ENCODE measurements at places on chromosomes 4 and X. TPM values are rescaled to one million over a fixed set of nuclear protein-coding genes. Genes with fewer than 3 reads are reported as not detected.

DNA sequence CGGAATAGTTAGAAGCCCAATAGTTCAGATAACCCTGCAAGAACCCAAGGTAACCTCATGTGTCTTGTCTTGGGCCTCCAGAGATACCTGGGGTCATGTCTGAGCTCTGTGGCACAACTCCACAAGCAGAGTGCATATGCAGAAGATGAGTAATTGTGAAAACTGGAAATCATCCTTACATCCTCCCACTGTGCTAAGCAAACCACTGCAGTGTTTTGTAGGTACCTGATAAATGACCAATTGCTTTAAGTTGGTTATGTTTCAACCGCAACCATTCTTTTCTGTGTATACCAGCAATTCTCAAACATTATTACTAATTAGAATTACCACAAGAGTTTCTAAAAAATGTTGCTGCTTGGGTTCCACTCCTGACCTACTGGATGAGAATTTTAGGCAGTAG, 73.2 kb downstream of the CBLL2 start:
- no peak for DNase-seq

AKAP4 gene
- not detected for total RNA-seq

GRCh38 chr4:10773656-10774055, 89.1 kb upstream of the CLNK start:
- DNase-seq: no peak

GRCh38 chr4:113049421-113050370, at the start of gene ANK2:
Gene ANK2, plus strand, starts transcription at chr4:113049653. Its CDS starts 76 bp downstream, at chr4:113049729.
- DNase-seq: peak; percentile 81

DNA sequence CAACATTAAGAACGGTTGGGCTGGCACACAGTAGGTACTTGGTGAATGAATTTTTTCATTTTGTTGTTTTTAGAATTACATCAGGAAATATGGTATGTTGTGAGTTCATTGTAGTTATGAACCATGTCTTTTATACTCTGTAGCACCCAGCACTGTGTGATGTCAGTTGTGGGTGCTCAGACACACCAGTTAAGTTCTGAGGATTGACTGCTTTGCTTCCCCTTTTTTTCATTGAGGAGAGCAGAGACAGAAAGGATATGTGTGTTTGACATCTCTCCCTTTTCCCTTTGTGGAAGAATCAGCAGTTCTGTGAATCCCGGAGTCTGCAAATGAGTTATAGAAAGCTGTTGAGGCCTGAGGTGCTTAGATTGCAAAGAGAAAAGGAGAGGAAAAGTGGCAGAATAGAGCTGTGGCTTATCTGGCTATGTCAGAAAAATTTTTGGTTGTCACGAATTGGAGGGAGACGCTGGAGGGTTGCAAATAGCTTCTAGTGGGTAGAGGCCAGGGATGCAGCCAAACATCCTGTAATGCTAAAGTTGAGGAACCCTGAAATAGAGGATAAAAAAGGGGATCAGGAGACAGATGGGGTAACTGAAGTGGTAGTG, 13.1 kb downstream of the SMAD1 start:
- no peak for DNase-seq

- no peak for DNase-seq
Observed at GRCh38 chr4:102455750-102456149, 45.4 kb upstream of the NFKB1 start.

- DNase-seq: peak; percentile 22
Observed at GRCh38 chr4:70158576-70158975, 4.5 kb downstream of the PRR27 start.

GRCh38 chr4:168540086-168540485, 43.2 kb downstream of the PALLD start:
- DNase-seq: no peak

DNA sequence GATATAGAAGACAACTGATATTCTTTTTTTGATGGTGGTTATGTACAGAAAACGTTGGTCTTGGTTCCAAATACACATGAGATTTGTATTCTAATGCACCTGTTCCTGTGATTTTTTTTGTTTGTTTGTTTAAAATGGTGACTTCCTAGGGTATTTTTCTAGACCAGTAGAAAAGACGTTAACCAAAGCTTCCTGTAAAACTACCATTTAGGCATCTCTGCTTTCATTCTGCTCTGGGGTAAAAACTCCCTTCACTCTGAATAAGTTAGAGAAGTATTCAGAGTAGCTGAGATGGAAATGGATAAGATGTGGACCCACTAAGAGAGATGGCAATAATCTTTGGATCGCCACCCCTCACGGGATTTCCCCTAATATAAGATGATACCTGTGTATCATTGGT, 343.2 kb upstream of the KLF3 start:
- no peak for DNase-seq

GRCh38 chr4:151887031-151887815, 126.4 kb upstream of the GATB start:
- no peak for DNase-seq

NUDT6 gene
- 8.4 TPM for total RNA-seq

- DNase-seq: no peak
Observed at GRCh38 chr4:62487016-62487415, 1286.9 kb downstream of the ADGRL3 start.

- DNase-seq: no peak
Observed at GRCh38 chr4:10212400-10212799, 95.8 kb upstream of the WDR1 start.

DNA sequence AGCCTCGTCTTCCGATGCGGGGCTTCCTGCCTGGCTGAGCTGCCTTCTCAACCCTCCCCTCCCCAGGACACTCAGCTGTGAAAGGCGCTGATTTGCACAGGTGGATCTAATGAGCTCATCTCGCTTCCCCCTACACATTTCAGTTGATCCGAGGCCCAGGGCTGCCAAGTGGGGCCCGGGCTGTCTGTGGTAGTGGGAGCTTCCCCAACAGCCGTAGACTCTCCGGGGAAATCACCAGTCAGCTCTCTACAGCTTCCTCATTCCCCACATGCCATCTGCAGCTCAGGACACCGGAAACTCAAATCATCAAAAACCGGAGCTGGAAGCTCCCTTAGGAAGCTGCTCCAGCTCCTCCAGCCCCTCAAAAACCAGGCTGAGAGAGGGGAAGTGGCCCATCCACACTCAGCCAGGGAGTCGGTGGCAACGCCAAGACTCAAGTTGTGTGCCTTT, 56.2 kb downstream of the SMIM20 start:
- DNase-seq: no peak

SLC10A6 gene
- not detected for total RNA-seq

DNA sequence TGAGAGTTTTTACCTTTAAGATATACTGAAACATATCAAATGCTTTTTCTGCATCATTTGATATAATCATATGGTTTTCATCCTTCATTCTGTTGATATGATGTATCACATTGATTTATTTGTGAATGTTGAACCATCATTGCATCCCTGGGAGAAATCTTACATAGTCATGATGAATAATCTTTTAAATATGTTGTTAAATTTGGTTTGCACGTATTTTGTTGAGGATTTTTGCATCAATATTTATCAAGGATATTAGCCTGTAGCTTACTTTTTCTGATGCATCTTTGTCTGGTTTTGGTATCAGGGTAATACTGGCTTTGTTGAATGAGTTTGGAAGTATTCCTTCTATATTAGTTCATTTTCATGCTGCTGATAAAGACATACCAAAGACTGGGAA, 541.4 kb downstream of the TLL1 start:
- DNase-seq: no peak

VEGFC gene
- 0.61 TPM for total RNA-seq

- DNase-seq: no peak
Observed at GRCh38 chr4:166527500-166527899, 654.5 kb downstream of the TLL1 start.

FAM236A gene
- total RNA-seq: not detected

DNA sequence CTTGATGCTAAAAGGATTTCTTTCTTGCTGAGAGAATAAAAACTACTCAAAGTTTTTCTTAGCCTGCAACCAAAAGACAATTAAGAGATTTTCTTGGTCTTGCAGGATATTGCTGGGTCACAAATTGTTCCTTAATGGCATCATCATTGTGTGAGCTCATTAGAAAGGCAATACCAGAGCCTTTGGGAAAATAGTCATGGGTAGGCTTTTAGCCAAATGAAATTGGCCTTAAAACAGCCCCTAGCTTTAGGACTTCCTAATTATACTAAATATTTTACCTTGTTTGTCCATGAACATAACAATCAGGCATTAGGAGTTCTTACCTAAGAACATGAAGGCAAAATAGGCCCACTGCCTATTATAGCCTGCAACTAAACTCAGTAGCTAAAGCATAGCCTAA, 10.4 kb upstream of the FAM13A start:
- no peak for DNase-seq

TRAM1L1 gene
- 2.0 TPM for total RNA-seq

DNA sequence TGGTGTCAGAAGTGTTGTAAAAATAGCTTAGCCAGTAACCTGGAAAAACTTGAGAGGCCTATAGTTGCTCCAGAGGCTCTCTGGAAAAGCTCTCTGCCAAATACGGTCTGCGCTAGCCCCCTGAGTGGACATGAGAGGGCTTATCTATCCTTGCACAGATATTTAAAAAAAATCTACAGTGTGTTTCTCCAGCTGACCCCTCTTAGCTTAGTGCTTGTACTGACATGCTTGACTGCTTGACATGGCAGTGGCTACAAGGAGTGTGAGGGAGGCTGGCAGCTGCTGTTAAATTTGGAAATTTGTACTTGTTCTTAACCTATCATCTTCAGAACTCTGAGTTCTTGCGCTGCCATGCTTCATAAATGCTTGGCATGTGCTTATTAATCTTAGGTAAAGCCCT, 229.2 kb downstream of the RBMX2 start:
- DNase-seq: no peak

UCHL1 gene
- total RNA-seq: 488 TPM

ADGRG4 gene
- not detected for total RNA-seq
